Non-pigmented ciliary epithelial cell (primary cell): ENCODE measurements at places on chromosomes 12 and 14.

DNA sequence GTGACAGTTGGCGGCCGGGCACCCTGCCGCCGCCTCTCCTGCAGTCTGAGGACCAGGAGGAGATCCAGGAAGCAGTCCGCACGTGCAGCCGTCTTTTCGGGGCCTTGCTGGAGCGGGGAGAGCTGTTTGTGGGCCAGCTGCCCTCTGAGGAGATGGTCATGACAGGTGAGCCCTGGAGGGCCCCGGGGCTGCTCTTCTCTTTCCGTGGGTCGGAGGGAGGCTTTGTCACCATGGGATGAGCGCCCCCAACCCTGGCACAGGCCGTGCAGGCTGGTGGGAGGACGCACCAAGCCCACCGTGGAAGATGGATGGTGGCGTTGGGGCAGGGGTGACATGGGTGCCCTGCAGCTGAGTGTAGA is 532 bp downstream of the NOC4L start:
- DNase-seq = no peak

DNA sequence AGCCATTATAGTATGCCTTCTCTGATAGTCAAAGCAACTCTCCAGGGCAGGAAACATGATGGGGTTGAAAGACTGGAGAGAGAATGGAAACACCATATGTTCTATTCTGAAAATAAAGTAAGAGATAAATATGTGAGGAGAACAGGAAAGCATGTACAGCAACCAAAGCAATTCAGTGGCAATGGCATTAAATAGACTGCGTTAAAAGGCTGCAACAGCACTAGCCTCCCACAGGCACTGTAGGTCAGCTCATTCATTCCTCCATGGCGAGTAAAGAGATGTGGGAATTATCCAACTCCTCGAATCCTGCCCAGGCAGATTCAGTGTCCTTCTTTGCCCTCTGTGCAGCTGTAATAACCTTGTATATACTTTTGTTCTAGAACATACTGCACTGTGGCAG is 43.8 kb downstream of the ANO6 start:
- no peak for DNase-seq

DNA sequence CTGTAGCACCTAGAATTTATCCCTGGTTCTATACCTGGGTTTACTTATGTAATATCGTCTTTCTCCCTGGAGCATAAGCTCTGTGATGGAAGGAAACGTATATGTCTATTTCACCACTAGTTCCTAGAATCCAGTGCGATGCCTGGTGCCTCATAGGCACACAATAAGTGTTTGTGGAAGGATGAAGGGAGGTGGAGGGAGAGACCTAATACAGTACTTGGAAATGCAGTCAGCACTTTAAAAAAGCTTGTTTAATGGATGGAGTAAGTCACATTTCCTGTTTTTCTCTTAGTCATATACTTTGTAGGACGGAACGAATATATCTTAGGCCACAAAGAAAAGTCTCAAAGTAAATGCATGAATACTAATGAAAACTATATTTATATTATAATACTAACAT is 186.5 kb upstream of the HMGA2 start:
- DNase-seq = no peak

DNA sequence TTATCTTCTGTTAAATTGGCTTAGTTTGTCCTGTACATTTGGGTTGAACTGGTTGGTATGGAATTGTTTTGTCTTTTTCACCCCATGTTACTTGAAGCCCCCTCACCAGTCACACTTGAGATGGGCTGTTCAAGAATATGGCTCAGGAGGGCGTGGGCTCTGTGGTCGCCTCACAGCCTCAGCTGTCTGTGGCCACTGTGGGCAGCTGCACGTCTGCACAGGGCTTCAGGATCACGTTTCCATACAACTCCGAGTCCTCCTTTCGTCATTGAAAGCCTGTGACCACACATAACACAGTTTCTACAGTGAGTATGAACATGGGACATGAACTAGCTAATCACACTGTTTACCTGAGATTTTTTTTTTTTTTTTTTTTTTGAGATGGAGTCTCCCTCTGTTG is 81.3 kb downstream of the MOK start:
- no peak for DNase-seq

DNA sequence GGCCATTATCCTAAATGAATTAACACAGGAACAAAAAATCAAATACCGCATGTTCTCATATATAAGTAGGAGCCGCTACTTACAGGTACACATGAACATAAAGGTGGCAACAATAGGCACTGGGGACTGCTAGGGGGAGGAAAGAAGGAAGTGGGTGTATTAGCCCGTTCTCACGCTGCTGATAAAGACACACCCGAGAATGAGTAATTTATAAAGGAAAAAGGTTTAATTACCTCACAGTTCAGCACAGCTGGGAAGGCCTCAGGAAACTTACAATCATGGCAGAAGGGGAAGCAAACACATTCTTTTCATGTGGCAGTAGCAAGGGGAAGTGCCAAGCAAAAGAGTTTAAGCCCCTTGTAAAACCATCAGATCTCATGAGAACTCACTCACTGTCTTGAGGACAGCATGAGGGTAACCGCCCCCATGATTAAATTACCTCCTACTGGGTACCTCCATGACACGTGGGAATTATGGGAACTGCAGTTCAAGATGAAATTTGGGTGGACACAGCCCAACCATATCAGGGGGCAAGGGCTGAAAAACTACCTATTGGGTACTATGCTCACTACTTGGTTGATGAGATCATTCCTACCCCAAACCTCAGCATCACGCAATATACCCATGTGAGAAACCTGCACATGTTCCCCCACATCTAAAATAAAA is 16.4 kb upstream of the MIA2 start:
- no peak for DNase-seq

DNA sequence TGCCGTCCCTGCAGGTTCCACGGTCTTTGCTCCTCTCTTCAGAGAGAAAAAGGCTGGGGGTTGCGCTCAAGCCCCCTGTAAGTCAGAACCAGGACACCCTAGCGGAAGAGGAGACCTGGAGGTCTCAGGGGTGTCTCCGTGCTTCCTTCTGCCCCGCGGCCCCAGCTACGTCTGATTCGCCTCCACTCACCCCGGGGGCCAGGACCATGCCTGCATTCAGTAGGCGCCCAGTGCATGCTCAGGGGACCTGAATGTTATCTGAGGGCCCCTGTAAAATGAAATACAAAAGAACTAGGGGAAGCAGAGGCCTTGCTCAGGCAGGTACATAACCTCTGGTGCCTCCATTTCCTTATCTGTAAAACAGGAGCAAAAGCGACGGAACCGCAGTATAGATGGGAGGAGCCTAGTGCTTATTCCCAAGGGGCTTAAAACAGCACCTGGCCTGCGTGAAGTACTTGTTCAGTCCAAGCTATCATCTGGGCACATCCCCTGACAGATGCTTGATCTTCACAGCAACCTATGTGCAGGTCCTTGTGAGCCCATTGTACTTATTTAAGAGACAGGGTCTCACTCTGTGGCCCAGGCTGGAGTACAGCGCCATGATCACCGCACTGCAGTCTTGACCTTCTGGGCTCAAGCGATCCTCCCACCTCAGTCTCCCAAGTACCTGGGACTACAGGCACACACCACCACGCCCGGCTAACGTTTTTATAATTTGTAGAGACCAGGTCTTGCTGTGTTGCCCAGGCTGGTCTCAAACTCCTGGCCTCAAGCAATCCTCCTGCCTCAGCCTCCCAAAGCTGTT is 110.3 kb upstream of the NCOR2 start:
- no peak for DNase-seq

DNA sequence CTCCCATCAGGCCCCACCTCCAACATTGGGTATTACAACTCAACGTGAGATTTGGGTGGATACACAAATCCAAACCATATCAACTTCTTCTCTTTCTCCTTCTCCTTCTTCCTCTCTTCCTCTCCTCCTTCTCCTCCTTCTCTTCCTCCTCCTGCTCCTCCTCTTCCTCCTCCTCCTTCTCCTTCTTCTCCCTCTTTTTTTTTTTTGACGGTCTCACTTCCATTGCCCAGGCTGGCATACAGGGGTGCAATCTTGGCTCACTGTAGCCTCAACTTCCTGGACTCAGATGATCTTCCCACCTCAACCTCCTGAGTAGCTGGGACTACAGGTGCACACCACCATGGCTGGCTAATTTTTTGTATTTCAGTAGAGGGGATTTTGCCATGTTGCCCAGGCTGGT is 11.4 kb upstream of the NUBPL start:
- DNase-seq = no peak

GRCh38 chr14:100239211-100239839 is 381 bp downstream of the YY1 start:
- no peak for DNase-seq

GRCh38 chr14:105267820-105268548 is 19.7 kb downstream of the BTBD6 start:
- DNase-seq = no peak

- DNase-seq = no peak
Measured at GRCh38 chr14:70832561-70833305, 23.4 kb upstream of the MAP3K9 start.

- no peak for DNase-seq
Measured at GRCh38 chr12:122964439-122965257, 1.6 kb downstream of the ABCB9 start.
